ENCODE measurements at places on chromosomes 16 and 17.

- no peak for DNase-seq
Measured at GRCh38 chr17:62085511-62086408, 20.7 kb upstream of the MED13 start.

GRCh38 chr16:4213737-4214136 lies 28.1 kb downstream of the SRL start:
- no peak for DNase-seq

DNA sequence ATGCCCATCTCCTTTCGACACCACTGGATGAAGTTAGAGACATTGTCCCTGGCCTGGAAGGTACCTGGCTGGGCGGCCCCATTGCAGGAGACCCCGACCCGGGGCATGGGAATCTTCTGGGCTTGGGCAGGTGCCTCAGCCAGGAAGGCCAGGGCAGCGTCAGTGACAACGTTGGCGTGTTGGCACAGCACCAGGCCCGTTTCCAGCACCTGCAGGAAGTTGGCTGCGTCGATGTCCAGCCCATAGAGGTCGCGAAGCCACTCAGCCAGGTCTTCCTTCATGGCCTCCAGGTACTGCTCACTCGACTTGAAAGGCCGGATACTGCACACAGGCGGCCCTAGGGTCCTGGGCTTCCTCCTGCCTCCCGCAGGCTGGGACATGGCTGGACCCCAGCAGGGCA lies 568 bp downstream of the GAS2L2 start:
- DNase-seq: no peak

- no peak for DNase-seq
Measured at GRCh38 chr17:48961516-48962233, 6.7 kb downstream of the GIP start.

DNA sequence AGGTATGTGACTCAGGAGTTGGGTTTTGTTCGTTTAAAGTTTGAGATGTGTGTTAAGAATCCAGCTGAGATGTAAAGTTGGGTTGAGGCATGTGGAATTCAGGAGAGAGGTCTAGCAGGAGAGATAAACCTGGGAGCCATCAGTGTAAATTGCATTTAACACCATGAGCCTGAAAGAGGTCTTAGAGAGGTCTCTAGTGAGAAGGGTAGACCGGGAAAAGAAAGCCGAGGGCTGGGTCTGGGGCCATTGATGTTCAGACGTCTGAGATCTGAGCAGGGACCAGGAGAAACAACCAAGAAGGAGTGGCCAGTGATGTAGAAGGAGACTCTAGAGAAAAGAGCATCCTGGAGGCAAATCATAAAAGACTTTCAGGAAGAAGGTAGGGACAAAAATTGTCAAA lies 44.1 kb upstream of the PIRT start:
- DNase-seq: no peak

DNA sequence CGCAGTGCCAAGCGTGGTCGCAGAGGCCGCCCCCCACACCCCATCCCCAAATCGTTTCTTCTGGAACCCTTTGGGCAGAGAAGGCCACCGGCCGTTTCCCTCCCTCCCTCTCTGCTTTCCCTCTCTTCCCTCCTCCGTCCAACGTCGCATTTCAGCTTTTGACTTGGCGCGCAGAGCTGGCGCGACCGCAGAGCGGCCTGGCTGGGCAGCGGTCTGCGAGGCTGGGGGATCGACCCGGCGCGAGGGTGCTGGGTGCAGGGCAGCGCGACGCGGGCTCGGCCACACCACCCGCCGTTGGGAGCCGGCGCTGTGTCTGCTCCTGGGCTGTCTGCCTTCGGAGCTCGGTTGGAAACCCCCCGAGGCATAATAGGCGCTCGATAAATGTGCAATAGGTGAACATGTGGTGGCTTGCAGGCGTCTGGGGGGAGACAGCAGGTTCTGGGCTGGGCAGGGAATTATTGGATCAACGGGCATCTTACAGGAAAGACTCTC lies 2.8 kb upstream of the NTN3 start:
- DNase-seq: no peak

DNA sequence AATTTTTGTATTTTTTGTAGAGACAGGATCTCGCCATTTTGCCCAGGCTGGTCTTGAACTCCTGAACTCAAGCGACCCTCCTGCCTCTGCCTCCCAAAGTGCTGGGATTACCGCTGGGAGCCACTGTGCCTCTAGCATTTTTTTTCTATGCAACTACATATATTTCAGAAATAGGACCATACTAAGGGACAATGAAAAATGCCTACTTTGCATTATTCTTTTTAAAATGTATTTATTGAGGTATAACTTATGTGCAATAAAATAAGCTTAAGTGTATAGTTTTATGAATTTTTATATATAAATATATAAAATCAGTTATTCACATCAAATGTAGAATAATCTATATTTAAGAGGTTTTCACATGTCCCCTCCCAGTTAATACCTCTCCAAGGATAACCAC lies 38.1 kb downstream of the KATNIP start:
- no peak for DNase-seq

DNA sequence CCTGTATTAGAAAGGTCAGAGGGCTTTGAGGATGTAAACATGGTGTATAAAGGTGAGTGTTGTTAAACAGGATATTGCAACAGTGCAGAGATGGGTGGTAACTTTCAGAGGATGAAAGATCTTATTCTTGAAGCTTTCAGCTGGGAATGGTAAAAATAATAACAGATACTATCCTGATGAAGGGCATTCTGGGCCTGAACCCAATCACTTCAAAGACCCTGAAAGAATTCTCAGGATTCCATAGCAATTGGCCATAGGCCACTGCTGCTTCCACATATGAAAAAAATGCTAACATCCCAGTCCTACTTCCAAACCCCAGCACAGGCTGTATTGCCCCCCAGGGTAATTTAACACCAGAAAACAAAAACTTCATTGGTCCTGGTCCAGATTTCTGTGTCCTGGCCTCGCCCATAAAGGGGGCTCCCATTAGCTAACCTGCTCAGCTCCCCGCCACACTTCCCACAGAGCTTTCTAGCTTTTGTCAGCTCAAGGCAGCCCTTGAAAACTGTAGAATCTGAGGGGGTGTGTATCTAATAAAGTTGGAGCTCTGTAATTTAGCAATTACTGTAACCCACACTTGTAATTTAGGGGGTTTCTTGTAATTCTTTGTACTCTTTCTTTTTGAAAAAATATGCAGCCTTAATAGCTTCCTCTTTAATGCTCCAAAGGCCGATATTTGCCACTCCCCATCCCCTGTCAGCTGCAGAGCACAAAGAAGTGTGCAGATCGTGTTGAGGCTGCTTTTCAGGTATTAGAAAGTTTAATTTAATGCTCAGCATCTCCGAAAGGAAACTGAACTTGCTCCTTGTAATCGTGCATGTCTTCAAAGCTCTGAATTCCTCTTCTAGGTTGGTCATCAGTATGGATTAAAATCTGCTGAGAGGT lies 371.5 kb downstream of the SEC14L1 start:
- DNase-seq: no peak

GRCh38 chr16:75062976-75063346 lies 53.6 kb downstream of the LDHD start:
- no peak for DNase-seq

DNA sequence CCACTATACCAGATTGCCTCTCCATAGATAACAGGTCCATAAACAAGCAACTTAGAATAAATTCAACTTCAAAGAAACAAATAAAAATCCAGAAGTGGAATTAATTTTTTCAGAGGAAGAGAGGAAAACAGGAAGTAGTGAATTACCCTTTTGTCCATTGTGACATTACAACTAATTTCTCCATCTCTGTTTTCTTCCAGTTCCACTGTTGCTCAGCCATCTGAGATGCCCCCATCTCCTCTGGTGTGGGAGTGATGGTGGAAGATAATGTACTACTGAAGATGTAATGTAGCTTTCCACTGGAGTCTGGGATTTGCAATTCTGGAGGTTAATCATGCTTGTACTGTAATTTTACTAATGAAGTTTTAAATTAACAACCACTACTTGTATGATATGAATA lies 124.6 kb upstream of the TMEM97 start:
- DNase-seq: no peak

DNA sequence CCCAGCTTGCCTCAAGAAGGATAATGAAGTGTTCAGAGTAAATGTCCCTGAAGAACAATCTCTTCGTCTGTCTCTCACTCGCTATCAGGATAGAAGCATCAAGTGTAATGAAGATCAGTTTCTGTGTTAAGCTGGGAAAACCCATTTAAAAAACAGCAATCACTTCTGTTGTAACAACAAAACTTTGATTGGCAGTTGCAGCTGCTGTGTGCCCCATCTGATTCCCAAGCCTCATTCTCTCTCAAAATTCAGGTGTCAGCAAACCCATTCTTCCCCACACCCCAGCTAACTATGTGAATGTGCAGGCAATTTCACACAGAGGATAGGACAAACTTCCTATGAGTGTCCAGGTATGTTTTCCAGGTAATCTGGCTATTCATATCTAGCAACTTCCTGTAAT lies 2.4 kb upstream of the HNF1B start:
- no peak for DNase-seq

GRCh38 chr17:37502009-37502936 lies 12.6 kb downstream of the DUSP14 start:
- no peak for DNase-seq

GRCh38 chr17:9179602-9180001 lies 158.3 kb downstream of the NTN1 start:
- no peak for DNase-seq

DNA sequence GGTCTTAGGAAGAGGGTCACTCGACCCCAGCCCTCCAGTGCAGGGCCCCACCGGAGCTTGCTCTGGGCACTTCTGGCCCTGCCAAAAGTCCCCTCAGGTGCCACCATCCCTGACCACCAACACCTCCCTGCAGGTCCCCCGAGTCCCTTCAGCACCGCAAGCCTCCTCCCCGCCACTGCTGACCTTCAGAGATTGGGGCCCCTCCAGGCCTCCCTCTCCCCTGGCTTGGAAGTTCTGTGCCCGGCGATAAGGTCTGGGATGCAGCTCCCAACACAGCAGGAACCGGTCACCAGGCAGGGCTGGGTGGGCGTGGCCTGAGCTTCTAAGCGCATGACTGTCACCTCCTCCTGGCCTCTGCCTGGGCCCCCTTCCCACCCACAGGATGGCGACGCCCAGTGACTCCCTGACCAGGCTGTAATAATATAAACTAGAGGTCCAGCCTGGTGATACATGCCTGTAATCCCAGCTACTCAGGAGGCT lies 11.2 kb downstream of the PIEZO1 start:
- no peak for DNase-seq

DNA sequence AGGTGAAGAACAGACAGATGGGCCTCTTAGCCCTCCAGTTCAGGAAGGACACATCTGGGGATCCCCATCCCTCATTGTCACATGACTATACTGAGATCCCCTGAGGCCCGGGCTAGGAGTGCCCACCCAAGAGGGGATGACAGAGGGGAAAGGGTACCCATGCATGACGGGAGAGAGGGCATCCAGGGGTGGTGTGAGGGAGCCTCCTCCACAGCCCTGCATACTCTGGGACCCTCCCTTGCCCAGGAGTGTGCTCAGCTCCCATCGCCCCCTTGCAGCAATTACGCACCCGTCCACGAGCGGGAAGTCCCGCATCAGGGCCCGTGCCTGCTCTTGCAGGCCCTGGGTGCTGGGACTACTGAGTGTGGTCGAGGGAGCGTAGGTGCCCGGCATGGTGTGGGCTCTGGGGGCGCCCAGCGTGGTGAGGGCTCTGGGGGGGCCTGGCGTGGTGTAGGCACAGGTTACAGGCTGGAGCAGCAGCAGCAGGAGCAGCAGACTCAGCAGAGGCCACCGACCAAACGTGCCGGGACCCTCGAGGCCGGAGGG lies 6.5 kb downstream of the DPEP2 start:
- DNase-seq: no peak

DNA sequence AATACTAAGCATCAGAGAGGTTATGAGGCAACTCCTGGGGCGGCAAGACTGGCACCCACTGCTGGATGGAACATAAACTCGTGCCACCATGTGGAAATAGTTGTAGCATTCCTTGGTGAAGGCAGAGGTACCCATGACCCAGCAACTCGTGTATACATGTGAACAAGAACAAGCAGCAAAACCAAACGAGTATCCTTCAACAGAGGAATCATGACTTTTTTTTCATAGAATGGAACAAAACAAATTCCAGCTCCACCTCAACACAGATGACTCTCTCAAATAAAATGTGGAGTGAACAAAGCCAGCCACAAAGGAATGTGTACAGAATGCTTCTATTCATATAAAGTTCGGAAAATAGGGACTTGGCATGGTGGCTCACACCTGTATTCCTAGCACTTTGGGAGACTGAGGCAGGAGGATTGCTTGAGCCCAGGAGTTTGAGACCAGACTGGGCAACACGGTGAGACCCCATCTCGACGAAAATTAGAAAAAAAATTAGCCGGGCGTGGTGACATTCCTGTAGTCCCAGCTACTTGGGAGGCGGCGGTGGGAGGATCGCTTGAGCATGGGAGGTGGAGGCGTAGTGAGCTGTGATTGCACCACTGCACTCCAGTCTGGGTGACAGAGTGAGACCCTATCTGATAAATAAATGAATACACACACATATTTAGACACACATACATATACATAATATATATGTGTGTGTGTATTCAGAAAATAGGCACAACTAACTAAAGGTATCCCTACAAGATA lies 35.3 kb downstream of the B9D1 start:
- no peak for DNase-seq

DNA sequence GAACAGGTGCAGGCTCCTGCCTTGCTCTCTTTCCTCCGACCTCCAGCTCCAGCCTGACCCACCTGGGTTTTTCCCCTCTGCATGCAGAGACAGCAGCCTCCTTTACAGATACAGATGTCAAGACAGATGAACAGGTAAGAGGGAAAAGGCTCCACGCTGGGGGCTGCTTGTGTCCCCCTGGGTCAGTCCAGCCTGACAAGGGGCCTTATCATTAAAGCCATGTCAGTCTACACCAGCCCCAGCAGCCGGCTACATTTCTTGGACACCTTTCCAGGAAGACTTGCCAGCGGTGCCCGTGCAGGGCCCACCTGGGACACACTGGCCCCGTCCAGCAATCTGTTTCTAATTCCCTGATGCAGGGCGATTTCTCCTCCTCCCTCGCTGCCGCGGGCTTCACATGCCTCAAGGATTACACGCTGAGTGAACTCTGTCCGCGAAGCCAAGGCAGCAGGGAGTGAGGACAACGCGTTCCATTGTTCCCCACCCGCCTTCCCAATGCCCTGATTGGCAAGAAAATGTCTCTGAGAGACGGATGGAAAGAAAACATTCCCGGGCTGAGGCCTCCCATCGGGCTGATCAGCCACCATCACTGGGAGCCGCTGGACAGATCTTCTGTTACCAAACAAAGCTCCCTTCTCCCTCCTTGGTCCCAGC lies 184.7 kb downstream of the C16orf95 start:
- DNase-seq: no peak

- no peak for DNase-seq
Measured at GRCh38 chr17:46190763-46191162, 2.5 kb downstream of the KANSL1 start.

- DNase-seq: peak; percentile 45
Measured at GRCh38 chr16:57601801-57602478, 26.5 kb upstream of the ADGRG1 start.

- no peak for DNase-seq
Measured at GRCh38 chr16:30533748-30534367, 800 bp downstream of the ZNF747 start.

GRCh38 chr17:36623281-36623680 lies 21.9 kb downstream of the MRM1 start:
- no peak for DNase-seq

Measured in activated T-helper 9 cell treated with anti-CD3 and anti-CD28 coated beads, Interleukin-2, amount 50 U/mL, for 16 hours (primary cell).